ENCODE measurements at places on chromosomes 1 and 21. TPM values are rescaled to one million over a fixed set of nuclear protein-coding genes. Genes with fewer than 3 reads are reported as not detected.
A peak's percentile ranks its signal among the peaks of the same experiment; 100 is the strongest.

LMX1A gene
- total RNA-seq, result not detected

ANKRD45 gene
- total RNA-seq, result 0.13 TPM

DNA sequence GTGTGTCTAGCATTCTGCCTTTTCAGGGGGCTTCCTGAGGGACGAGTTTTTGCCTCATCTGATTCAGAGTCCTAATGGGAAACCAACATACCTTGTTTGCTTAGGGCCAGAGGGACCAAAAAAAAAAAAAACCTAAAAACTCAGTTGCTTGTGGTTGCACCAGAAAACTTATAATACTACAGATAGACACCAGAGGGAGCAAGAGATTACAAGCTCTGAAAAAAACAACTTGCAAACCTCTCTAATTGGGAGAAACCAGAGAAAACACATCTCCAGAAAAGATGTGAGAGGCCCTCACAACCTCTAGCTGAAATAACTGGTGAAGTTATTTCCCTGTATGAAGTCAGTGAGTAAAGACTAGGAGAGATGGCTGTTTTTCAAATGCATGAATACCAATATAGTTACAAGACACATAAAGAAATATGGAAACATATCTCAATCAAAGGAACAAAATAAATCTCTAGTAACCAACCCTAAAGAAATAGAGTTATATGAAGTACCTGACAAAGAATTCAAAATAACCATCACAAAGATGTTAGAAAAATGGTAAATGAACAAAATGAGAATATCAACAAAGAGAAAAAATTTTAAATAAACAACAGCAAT, 233.7 kb upstream of the NFIA start:
- peak; percentile 60 for DNase-seq

DNA sequence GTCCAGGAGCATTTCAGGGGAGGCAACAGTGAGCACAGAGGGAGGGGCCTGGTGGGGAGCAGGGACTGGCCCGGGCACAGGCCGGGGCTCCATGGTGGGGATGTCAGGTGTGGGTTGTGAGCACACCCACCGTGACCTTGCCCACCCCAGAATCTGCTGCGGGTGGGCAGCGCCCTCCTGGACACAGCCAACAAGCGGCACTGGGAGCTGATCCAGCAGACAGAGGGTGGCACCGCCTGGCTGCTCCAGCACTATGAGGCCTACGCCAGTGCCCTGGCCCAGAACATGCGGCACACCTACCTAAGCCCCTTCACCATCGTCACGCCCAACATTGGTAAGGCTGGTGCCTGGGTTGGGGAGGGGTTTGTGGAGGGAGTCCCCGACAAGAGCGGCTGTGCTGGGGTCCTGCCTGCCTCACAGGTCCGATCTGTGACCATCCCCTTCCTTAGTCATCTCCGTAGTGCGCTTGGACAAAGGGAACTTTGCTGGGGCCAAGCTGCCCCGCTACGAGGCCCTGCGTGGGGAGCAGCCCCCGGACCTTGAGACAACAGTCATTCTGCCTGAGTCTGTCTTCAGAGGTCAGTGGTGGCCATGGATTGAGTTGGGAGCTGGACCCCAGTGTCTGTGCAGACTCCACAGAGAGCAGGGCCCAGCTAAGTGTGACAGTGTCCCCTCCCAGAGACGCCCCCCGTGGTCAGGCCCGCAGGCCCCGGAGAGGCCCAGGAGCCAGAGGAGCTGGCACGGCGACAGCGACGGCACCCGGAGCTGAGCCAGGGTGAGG, 14.3 kb downstream of the PSRC1 start:
- DNase-seq, result no peak

DNA sequence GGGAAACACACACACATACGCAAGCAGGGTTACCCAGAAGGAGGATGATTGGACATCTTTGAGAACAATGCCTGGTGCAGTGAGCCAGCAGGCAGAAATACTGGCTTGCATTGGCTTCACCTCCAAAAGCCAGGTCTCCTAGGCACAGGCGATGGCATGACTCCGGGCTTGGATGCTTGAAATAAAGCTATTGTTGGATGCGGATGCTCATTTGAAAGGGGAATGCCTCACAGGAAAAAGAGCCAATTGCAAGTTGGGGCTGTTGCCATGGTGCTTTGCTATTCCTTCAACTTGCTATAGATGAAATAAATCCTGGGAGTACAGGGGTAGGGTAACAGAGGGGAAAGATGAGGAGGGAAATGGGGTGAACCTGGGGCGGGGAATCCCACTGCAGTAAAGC, 180.7 kb upstream of the SGIP1 start:
- DNase-seq, result no peak

- DNase-seq, result peak; percentile 35
Observed at GRCh38 chr1:175725684-175726083, 17.7 kb downstream of the TNR start.

All from myocyte (in vitro differentiated cells).